ENCODE measurements at places on chromosomes 7 and 10.

GRCh38 chr7:151807846-151808245, 69.1 kb downstream of the PRKAG2 start:
- peak; percentile 59 for DNase-seq

GRCh38 chr10:131419797-131420196, 108.3 kb upstream of the TCERG1L start:
- no peak for DNase-seq

DNA sequence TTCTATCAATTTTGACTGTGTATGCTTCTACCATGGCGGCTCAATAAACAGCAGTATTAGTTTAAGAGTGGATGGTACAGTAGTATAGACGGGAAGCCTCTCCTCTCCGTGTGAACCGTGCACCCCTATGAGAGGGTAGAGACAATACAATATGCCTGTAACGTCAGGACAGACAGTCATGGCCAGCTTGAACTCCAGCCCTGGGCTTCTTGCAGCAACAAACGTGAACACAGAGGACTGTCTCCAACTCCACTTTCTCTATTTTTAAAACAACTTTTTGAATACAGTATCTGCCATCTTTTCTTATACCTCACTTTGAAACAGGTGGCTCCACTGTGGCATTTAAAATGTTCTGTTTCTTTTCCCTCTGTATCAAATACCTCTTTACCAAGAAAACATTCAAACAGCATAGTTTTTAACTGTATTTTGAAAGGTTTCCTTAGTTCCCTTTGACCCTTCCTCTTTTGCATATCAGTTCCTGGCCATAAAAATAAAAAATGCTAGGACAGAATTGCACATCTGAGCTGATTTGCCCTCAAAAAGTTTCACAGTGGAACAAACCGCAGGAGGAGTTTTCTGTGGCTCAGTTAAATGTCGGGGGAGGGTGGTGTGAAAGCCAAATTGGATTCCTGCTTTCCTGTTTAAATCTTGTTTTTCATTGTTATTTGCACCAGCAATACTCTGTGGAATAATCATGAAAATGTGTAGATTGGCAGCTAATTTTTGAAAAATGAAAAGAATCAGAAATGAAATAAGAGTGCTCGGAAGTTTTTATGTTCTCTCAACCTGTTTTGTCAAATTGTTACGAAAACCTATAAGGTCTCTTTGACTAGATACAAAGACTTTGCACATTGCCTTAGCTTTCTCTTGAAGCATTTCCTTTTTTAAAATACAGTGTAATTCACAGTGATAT, 8.0 kb downstream of the IKZF1 start:
- DNase-seq, result no peak

- DNase-seq, result no peak
These were observed 22.6 kb upstream of the CROT start for GRCh38 chr7:87322912-87323311.

DNA sequence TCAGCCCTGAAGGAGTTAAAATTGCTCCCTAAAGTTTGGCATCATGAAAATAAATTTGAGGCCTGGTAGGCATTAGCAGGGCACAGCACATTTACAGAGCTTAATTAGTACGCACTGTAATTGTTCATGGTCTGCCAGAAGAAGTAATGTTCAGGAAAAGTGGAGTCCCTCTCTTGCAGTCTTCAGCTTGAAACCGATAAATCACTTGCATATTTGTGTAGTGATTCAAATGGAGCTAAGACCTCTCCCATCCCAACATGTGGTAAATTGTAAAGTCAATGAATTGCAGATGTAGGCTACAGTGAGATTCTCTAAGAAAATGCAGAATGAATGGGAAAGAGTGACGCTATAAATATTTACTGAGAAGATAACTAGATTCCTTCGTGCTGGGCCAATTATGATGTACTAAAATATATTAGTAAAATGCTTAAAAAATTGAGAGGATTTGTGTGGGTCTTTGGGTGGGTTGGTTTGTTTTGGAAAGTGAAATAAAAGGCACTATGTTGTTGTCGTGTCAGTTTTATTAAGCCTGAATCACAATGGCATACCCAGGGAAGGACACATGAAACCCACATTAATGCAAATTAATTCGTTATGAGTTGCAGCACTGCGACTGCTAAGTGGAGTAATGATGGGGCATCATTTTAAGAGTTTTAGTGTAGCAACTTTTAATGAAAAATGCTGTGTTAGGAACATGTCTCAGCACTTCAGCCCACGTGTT, 8.4 kb downstream of the TCF7L2 start:
- no peak for DNase-seq

- no peak for DNase-seq
These were observed 37.9 kb downstream of the GLI3 start for GRCh38 chr7:42198974-42199668.

GRCh38 chr10:111093741-111094380, 17.0 kb downstream of the ADRA2A start:
- no peak for DNase-seq

- no peak for DNase-seq
These were observed 405.7 kb downstream of the ARL4A start for GRCh38 chr7:13093160-13093559.

GRCh38 chr10:131430716-131431412, 119.3 kb upstream of the TCERG1L start:
- DNase-seq, result no peak

GRCh38 chr10:90031776-90032175, 330.4 kb downstream of the KIF20B start:
- DNase-seq, result no peak

- no peak for DNase-seq
These were observed 535.0 kb downstream of the TNS3 start for GRCh38 chr7:47046949-47047348.

GRCh38 chr7:35504365-35504764, 190.6 kb downstream of the HERPUD2 start:
- no peak for DNase-seq

GRCh38 chr10:70616761-70617160, 14.2 kb upstream of the PRF1 start:
- no peak for DNase-seq

DNA sequence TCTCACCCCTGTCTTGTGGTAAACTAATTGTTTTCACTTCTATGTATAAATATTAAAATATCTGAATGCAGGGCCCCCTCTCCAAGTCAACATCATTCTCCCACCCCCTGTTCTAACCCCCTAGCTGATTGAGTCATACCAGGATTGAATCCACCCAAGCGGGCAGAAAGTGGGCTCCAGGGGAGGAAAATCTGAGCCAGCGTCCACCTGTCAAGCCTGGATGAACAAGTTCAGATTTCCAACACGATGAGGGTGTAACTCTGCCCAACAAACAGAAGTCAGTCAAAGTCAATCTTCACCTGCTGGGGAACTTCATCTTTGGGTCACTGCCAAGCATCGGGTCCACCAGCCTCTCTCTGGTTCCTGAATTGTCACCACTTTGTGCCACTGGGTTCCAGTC, 162.9 kb upstream of the CELF2 start:
- no peak for DNase-seq

Measured in NCI-H446 (cell line).